ENCODE measurements at places on chromosomes 7 and 10. TPM values are rescaled to one million over a fixed set of nuclear protein-coding genes. Genes with fewer than 3 reads are reported as not detected.
A peak's percentile ranks its signal among the peaks of the same experiment; 100 is the strongest.

Gene FZD8
- 0.12 TPM for total RNA-seq

Gene ELAPOR2
- 20.3 TPM for total RNA-seq

Gene MBL2
- not detected for total RNA-seq

Gene EVX1
- total RNA-seq = not detected

Gene RINT1
- total RNA-seq = 25.5 TPM

DNA sequence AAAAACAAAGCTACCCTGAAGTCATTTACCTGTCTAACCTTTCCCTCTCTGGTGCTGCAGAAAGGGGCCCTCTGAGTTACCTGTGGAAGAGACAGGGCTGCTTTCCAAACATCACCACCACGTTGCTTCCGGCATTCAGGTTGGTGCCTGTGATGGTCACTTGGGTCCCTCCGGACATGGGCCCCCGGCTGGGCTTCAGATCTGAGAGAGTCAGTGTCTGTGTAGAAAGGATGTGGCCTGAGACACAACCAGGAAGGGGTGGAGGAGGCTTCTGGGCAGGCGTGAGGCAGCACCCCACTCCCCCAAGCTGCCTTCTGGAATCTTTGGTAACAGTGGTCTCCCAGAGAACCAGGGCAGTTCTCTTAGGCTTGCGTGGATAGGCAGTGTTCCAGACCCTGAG lies 388.9 kb downstream of the PLXNA4 start:
- DNase-seq = no peak

DNA sequence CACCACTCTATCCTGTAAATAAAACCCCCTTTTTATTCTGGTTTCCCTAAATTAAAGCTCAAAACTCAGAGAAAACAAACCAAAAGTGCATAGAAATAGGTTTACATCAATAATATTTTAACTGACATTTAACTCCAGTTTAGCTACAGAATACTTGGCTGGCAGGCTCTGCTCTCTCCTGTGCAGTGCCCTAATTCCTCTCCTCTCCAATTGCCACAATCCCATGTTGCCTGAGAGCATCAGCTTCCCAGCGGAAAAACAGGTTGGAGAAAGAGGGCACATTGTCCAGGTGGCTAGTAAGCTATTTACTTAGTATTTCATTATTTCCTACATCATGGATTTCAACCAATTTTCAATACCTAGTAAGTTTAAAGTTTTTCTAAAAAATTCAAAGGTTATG lies 8.7 kb downstream of the SEMA3E start:
- no peak for DNase-seq

DNA sequence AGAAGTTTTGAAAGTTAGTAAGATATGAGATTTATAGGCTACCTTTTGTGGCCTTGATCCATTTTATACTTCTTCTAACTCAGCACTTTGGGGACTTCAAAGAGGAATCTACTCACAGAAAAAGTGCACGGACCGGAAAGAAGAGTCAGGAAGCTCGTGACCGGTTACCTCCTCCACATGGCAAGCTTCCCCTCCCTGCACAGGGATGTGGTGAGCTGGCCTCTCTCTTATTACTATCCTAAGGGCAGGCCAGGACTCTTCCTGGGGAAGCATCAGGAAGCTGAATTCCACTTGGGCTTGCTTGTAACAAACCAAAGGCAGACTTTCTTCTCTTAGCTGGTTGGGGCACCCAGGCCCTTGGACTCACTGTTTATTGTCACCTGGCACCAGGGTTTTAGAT lies 170.8 kb upstream of the GLI3 start:
- DNase-seq = no peak

GRCh38 chr7:1995426-1995825 lies 237.3 kb downstream of the MAD1L1 start:
- DNase-seq = no peak

DNA sequence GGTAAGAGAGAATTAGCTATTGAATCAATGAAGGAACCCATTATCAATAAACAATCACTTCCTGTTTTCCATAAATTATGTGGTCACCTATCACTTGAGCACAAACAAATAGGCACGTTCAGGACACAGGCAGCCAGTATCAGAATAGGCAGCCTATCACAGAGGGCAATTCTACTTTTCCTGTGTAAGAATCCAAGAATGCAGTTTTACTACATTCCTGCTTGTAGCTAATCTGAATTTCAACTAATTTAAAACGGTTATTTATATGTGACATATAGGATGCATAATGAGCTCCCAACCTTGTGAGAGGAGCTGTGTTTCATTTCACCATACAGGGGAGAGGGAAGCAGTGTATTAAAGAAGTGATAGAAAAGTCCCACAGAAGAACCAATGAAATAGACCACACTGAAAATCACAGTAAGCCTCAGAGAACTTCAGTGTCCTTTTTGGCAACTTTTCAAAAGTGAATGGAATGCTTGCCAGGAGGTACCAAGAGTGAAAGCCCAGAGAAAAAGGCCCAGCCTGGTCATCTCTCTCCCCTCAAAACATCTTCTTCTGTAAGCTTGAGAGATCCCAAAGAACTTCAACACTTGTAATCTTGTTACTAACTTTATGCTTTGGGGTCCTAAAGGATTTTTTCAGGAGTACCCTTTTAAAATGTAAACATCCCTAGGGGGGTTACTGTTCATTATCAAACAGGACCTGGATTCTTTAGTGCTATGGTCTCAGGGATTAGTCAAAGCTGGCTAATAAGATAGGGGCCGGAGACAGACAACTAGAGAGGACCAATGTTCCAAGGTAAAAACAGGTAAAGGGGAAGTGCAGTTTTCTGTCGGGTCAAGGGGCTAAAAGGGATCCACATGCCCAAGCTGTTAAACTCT lies 1.3 kb downstream of the IMMP2L start:
- peak; percentile 2 for DNase-seq

- DNase-seq = no peak
These were observed 746.5 kb downstream of the AUTS2 start for GRCh38 chr7:70344726-70345125.

DNA sequence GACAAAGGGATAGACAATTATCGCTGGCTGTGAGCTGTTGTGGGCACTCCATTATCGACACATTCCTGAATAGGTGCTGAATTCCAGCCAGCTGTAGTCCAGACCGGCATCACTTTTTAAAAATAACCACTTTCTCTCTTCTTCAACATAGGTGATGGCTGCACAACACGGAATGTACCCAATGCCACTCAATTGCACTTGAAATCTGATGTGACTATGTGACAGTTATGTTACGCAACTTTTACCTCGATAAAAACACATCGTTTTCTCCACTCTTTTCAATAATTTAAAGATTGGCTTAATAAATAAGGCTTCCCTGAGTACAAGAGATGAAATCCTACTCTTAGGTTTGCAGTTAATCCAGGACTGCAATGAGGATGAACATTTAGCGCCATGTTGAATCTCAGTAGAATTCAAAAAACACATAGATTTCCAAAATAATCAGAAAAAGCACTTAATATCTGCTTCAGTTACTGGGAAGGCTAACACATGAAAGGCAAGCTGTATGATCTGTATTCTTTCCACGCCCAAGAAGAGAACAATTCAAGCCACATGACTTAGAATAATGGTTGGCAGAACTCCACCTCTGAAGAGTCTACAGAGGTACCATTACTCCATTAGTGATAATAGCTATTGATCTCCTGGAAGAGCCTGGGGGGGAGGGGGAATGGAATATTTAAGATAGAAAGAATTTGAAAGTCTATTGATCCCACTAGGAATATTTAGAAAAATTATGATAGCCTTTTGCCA lies 3.6 kb downstream of the YWHAG start:
- DNase-seq = no peak

Measured in CD4-positive, CD25-positive, alpha-beta regulatory T cell (primary cell).